ENCODE measurements at places on chromosomes 2 and 18.
A peak's percentile ranks its signal among the peaks of the same experiment; 100 is the strongest.

DNA sequence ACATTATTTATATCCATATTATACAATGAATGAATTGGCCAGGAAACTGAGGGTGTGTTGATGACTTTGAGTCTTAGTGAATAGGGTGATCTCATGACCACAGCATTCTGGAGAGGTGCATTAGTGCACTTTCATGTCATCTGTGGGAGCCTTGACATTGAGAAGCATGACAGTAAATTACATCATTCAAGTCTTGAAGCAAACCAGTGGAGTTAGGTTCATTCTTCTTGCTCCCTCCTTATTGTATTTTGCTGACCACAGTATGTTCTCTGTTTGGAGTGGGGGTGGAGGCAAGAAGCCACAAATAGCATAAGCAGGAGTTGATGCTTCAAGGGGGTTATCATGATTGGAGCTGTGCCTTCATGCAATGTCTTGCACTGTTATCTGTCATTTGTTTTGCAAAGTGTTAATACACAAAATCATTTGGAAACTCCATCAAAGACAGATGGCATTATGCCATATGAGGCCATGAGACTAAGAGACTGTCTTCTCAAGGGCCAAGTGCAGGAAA lies 680.2 kb downstream of the NYAP2 start:
- DNase-seq: peak; percentile 88

DNA sequence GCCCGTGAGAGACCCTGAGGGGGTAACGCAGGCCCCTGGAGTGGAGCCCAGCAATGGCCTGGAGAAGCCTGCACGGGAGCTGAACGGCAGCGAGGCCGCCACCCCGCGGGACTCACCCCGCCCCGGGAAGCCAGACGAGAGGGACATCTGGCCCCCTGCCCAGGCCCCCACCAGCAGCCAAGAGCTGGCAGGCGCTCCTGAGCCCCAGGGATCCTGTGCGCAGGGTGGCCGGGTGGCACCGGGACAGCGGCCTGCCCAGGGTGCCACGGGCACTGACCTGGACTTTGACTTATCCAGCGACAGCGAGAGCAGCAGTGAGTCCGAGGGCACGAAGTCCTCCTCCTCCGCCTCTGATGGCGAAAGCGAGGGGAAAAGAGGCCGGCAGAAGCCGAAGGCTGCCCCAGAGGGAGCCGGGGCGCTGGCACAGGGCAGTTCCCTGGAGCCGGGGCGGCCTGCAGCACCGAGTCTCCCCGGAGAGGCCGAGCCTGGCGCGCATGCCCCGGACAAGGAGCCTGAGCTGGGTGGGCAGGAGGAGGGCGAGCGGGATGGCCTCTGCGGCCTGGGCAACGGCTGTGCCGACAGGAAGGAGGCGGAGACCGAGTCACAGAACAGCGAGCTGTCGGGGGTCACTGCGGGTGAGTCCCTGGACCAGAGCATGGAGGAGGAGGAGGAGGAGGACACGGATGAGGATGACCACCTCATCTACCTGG lies 35.1 kb downstream of the CTDP1 start:
- no peak for DNase-seq

- no peak for DNase-seq
These were observed 176.6 kb downstream of the VWC2L start for GRCh38 chr2:214587442-214587841.

GRCh38 chr2:12718711-12719399 lies 2.1 kb downstream of the TRIB2 start:
- DNase-seq: peak; percentile 51

DNA sequence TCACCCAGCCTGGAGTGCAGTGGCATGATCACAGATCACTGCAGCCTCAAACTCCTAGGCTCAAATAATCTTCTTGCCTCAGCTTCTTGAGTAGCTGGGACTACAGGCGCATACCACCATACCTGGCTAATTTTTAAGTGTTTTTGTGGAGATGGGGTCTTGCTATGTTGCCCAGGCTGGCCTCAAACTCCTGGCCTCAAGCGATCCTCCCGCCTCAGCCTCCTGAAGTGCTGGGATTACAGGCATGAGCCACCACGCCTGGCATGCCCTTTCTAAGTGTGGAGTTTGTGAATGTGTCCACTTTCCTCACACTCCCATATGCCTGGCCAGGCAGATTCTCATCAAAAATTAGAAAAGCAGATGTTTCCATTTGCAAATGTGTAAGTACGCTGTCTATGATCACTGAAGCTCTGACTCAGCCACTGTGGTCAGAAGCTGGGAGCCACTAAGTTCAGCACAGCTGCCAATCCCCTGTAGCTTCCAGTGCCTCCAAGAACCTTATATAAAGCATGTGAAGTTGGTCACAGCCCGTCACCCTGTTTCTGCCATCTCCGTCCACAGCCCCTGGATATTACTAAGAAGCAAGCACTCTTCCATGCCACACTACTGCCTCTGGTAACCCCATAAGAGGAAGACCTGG lies 155.4 kb downstream of the FAM210A start:
- peak; percentile 19 for DNase-seq

Data from EH (cell line).